ENCODE measurements at places on chromosomes 2 and 18.

- DNase-seq: no peak
Observed at GRCh38 chr2:240451108-240451611, 15.7 kb downstream of the GPC1 start.

GRCh38 chr18:35386600-35387100 lies 9.5 kb upstream of the ZNF396 start:
- DNase-seq: peak; percentile 35

DNA sequence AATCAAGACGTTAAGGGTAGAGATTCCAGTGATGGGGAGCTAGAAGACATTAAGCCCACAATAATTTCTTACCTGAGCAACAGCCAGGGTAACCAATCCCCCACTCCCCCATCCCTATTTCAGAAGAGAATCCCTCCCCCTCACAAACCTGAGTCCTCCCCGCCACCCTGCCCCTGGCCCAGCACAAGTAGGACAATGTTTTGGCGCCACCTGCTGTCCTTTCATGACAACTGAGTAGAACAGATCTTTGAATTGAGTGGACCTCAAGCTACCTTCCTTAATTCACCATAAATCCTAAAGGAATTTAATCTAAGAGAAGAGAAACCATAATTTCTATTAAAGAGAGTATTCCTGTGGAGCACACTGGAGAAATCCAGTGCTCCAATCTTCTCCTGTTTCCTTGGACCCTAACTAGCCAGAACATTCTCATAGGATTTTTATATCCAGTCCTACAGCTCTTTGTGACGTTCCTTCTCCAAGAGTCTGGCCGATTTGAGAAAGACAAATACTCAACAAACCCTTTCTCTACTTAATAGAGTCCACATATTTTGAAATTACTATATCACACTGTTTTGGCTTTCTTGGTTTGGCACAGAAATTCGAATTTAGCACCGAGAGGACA lies 41.1 kb downstream of the NHEJ1 start:
- DNase-seq: no peak

GRCh38 chr2:97678298-97678697 lies 8.8 kb downstream of the C2orf92 start:
- no peak for DNase-seq

DNA sequence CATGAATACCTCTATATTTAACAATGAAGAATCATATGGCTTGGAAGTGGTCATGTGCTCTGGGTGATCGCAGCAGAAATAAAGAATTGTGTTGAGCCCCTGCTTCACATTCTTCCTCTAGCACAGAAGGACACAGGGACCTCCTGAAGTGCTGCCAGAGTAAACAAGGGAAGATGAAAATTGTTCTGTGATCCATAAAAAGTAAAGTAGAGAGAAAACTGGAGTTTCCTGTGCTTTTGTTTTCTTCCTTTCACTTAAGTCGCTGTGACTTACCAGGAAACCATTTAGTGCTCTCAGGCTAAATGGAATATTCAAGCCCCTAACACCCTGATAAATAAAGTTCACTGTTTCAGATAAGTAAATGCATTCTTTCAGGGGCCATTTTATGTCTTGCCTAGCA lies 1173.6 kb upstream of the CHAC2 start:
- DNase-seq: no peak

- DNase-seq: no peak
Observed at GRCh38 chr2:210753386-210753785, 197.0 kb downstream of the CPS1 start.

Data from fibroblast of skin of left quadriceps (primary cell).